Head of caudate nucleus (tissue), 42 donors: ENCODE measurements at places on chromosomes 1 and 21.

GRCh38 chr1:223307544-223307943 lies 56.4 kb downstream of the SUSD4 start:
- no peak for DNase-seq

GRCh38 chr1:233730809-233731208 lies 116.9 kb downstream of the KCNK1 start:
- no peak for DNase-seq

DNA sequence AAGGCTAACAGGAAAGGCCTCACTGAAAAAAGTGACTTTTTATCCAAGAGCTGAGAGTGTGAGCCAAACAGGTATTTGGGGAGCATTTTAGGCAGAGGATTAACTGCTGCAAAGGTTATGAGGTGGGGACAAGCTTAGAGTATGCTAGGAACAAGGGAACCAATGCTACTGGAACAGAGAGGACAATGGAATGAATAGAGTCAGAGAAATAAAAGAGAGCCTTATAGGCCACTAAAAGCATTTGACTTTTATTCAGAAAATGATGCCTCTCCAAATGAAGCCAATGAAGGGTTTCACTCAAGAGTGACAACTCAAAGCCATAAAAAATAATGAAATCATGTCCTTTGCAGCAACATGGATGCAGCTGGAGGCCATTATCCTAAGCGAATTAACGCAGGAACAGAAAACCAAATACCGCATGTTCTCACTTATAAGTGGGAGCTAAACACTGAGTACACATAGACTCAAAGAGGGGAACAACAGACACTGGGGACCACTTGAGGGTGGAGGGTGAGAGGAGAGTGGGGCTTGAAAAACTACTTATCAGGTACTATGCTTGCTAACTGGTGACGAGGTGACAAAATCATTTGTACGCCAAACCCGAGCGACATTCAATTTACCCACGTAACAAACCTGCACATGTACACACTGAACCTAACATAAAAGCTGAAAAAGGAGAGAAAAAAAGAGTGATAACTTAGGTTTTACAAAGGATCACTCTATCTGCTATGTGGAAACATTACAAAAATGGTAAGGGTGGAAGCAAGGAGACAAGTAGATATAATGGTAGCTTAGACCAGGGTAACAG lies 11.1 kb downstream of the PTP4A2 start:
- DNase-seq: no peak

- DNase-seq: no peak
These were observed 83.4 kb downstream of the NOTCH2 start for GRCh38 chr1:119986007-119986497.
